ENCODE measurements at places on chromosomes 3 and 15. TPM values are rescaled to one million over a fixed set of nuclear protein-coding genes. Genes with fewer than 3 reads are reported as not detected.

Gene ADAMTS7
- 0.39 TPM for total RNA-seq

Gene GOLGA6A
- total RNA-seq: 0.53 TPM

Gene QTRT2
- total RNA-seq: 23.8 TPM

Gene TMC3
- not detected for total RNA-seq

Gene ISLR2
- total RNA-seq: 0.62 TPM

Gene RABL3
- 26.9 TPM for total RNA-seq

- DNase-seq: no peak
Measured at GRCh38 chr3:28018925-28019718, 222.3 kb upstream of the CMC1 start.

DNA sequence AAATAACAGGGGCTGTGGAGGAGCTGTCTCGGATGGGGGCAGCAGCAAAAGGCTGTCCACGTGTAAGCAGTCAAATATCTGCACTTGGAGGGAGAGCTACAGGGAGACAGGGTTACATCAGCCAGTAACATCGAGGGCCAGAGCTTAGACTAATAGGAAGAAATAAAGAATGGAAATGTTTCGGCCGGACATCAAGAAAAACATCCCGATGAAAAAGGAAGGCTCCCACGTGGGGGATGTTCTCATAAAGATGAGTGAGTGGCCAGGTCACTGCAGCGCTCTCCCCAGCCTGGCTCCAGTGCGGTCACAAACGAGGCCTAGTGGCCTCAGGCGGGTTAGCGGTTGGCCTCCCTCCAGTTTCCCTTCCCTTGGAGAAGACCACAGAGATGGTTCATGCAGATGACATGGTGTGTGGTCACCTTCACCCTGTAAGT is 56.1 kb upstream of the WNT5A start:
- no peak for DNase-seq

GRCh38 chr3:64398476-64398875 is 173.2 kb upstream of the PRICKLE2 start:
- no peak for DNase-seq

- DNase-seq: no peak
Measured at GRCh38 chr3:23242106-23242505, 39.0 kb downstream of the UBE2E2 start.

GRCh38 chr15:75064846-75065245 is 41.5 kb downstream of the PPCDC start:
- no peak for DNase-seq

GRCh38 chr3:132378846-132379245 is 38.5 kb upstream of the DNAJC13 start:
- DNase-seq: no peak

- no peak for DNase-seq
Measured at GRCh38 chr3:133390715-133391114, 9.1 kb upstream of the BFSP2 start.

GRCh38 chr3:83034806-83035703 is 1273.6 kb upstream of the GBE1 start:
- no peak for DNase-seq

DNA sequence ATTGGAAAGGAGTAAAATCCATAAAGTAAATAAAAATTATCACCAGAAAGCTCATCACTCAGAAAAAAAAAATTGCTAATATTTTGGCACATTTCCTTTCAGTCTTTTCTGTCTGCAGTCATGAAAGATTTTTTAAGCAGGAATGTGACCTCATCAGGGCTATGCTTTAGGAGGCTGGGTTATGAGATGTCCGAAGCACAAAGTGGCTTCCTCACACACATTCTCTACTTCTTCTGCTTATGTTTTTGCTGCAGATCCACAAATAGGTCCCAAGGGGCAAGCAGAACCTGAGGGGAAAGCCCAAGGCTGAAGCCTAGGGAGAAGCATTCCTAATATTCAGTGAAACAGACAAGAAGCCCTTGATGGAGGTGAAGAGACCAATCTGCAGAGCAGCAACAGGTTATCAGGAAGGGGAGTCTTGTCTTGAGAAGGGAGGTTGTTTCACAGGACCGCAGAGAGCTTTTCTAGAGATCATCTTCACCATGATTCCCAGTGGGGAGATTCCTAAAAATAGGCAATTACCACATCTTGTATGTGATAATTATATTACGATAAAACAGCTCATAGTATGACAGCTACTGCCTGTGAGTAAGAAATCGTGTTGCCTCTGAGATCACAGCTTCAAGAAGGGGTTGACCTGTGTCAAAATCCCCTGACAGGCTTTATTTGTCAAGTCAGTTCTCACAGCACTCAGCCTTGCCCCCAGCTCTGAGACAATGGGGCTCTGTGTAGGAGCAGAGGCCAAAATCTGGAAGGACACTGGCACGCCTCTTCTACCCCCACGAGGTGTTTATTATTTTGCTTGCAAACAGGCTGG is 60.5 kb downstream of the IGF2BP2 start:
- no peak for DNase-seq

DNA sequence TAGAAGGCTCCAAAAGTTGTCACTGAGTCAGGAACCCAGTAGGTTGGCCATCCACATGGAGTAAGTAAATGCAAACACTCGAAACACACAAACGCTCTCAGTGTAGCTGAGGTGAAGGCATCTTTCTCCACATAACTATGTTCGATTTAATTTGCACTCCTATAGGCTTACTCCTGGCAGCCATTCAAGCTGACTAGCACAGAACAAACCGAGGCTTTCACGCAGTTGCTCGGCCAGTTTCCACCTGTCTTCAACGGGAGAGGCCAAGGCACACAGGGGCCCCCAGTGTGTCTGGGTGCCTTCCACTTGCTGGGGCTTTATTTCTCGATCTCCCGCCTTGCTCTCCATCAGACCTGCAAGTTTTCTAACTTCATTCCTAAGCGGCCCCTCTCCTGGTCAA is 18.9 kb downstream of the RGMA start:
- DNase-seq: no peak

DNA sequence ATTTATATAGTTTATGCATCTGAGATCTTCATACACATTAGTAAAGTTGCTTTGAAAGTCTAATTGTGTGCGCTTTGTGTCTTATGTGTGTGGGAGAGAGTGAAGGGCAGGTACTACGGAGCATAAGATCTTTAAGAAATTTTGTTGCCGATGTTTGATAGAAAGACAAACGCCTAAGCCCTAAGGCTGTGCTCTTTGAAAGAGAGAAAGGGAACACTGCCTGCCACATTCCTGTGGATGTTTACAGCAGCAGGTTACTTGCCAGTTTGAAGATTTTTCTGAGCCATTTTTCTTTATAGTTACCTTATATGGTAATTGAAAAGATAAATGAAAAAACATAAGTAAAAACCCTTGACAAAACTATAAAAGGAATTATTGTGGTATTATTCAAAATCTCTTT is 17.0 kb downstream of the DTWD1 start:
- DNase-seq: no peak

GRCh38 chr3:190288836-190289235 is 33.4 kb downstream of the CLDN1 start:
- DNase-seq: no peak

GRCh38 chr3:147688868-147689267 is 279.7 kb downstream of the ZIC1 start:
- DNase-seq: no peak

DNA sequence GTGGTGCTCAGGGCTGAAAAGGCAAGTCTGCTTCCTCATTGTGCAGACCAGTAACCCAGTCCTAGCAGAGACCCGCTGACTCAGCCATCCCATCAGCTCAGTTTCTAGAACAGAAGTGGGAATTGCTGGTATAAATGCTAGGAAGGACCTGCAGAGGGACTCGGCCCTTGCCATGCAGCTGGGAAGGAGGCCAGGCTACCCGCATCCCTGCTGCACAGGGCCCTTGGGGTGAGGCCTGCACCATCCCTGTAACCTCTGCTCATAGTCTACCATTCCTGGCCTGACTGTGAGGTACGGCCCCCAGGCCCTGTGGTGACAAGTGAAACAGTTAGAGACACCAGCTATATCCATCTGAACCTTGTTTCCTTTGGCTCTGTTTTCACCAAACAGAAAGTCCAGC is 23.5 kb downstream of the RAB6B start:
- no peak for DNase-seq

DNA sequence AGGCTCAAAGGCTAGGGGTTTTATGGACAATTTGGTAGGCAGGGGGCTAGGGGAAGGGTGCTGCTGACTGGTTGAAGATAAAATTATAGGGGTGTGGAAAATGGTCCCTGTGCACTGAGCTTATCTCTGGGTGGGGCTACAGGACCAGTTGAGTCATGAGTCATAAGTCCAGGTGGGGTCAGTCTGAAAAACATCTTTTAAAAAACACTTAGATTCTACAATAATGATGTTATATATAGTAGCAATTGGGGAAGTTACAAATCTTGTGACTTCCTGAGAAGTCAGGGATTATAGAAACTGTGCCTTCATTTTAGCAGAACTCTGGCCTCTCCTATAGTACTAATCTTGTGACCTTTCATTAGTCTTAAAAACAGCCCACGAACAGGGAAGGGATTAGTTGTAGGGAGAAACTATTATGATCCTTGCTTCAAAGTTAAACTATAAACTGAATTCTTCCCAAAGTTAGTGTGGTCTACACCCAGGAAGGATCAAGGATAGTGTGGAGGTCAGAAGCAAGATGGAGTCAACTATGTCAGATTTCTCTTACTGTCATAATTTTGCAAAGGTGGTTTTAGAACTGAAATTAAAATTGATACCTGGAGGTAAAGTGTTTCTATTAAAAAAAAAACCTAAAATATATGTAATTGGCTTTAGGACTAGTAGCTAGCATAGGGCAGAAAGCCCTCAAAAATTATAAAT is 130.1 kb downstream of the P2RY1 start:
- DNase-seq: no peak

- no peak for DNase-seq
Measured at GRCh38 chr3:9695746-9696145, 7.9 kb upstream of the CPNE9 start.

DNA sequence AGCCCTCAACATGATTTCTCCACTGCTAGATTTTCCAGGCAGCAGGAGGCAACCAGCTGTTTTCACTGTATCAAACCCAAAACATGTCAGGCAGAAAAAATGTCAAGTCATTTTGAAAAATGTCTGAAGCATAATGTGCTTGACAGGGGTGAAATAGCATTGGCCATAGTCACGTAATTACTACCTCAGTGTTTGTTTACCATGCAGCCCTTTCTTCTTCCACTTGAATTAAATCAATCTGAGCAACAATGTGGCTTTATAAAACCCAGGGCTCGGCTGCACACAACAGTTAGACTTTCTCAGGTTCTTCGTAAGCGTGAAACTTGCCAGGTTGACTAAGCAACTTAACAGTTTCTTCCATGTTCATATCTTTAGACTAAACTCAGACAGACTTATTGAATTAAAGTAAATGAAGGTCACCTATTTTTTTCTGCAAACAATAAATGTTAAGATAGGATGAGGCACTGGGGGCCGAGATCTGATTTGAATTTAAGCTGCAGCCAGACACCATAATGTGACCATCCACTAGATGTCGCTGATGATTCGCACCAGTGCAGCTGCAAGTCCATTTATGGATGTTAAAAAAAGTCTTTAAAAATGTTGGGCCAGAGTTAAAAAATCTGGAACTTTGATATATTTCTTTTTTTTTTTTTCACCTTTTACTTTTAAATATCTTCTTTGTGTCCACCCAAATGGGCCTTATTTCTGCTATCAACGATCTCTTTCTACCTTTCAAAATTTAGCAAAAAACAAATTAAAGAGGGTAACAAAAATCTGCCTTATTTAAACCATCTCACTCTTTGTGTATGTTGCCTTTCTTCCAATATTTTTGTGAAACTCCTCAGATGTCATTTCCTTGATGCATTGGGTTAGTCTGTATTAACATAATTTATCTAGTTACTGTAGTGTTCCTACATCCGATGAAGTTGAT is 305.9 kb downstream of the CACNA2D3 start:
- peak; percentile 48 for DNase-seq

DNA sequence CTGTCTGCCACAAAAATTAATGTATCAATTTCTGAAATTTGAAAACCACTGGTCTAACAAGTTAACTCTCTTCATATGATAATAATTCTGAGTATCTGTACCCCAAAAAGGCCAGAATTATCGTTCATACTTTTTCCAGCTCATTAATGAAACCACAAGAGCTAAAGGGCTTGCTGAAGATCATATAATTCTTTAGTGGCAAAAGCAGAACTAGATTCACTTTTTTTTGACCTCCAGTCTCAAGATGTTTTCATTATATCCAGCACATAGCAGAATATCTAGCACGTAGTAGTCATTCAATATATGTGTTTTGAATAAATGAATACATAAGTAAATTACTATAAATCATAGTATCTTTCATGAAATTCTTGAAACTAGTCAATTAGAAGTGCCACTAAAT is 246.7 kb upstream of the KCNH8 start:
- DNase-seq: no peak

- DNase-seq: no peak
Measured at GRCh38 chr15:35427091-35427490, 118.9 kb downstream of the DPH6 start.

Data from activated T-cell treated with anti-CD3 and anti-CD28 coated beads, Interleukin-2, amount 50 U/mL, for 72 hours (primary cell).